ENCODE measurements at places on chromosomes 12 and 14. TPM values are rescaled to one million over a fixed set of nuclear protein-coding genes. Genes with fewer than 3 reads are reported as not detected.

DNA sequence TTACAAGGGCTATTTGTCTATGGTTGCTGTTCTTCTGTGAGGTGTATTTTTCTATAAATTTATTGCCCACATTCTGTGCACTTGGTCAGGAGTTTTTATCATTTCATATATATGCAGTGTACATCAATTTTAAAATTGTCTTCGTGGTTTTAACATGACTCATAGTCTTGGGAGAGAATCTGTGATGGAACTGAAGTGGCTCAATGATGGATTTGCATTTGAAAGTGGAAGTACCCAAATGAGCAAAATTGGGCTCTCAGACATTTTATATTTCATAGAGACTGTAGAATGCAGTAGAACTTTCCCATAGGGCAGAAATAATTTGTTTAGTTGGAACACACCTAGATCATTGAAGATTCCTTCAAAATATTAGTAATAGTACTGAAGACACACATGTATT is 1.9 kb upstream of the SCFD1 start:
- no peaks in the 10 kb centered on the region for H3K36me3 ChIP-seq
- peaks cover 3% of the 10 kb centered on the region for H3K4me1 ChIP-seq
- DNase-seq = peak; percentile 73
- H3K27ac ChIP-seq = no peak overlapping the region
- no peak overlapping the region for H3K4me3 ChIP-seq

- peaks cover 20% of the 10 kb centered on the region for H3K4me1 ChIP-seq
- no peaks in the 10 kb centered on the region for H3K27me3 ChIP-seq
- no peak overlapping the region for H3K4me3 ChIP-seq
- H3K27ac ChIP-seq = no peak overlapping the region
These were observed 3.1 kb downstream of the ZBTB42 start for GRCh38 chr14:104803912-104804410.

GRCh38 chr14:63995285-63995684 is 142.5 kb downstream of the SYNE2 start:
- no peaks in the 10 kb centered on the region for H3K27me3 ChIP-seq
- no peaks in the 10 kb centered on the region for H3K36me3 ChIP-seq
- no peak for DNase-seq
- no peak overlapping the region for H3K27ac ChIP-seq

DNA sequence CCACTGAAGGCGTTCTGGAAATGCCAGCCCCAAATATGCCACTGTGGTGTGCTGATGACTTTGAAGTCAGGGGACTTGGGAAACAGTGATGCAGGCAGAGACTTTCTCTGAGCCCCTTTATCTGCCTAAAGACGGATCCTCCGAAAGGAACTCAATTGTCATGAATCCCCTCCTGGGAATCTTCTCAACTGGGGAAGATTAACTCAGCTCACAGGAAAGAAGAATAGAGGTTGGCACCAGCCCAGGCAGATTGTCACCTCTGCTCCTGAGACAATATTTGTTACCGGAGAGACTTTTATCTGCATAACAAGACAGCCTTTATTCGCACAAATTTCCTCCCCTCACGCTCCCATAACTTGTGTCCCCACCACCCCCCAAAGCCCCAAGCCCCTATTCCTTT is 414.4 kb downstream of the FUT8 start:
- H3K27me3 ChIP-seq = peaks cover 41% of the 10 kb centered on the region
- H3K4me1 ChIP-seq = no peaks in the 10 kb centered on the region
- H3K36me3 ChIP-seq = no peaks in the 10 kb centered on the region
- H3K27ac ChIP-seq = no peak overlapping the region

The NOVA1 gene
- 0.90 TPM for total RNA-seq

Measured in IMR-90 (cell line).